ENCODE measurements at places on chromosomes 5 and 9.

- no peak for DNase-seq
Observed at GRCh38 chr9:22119522-22120158, 110.5 kb upstream of the CDKN2B start.

DNA sequence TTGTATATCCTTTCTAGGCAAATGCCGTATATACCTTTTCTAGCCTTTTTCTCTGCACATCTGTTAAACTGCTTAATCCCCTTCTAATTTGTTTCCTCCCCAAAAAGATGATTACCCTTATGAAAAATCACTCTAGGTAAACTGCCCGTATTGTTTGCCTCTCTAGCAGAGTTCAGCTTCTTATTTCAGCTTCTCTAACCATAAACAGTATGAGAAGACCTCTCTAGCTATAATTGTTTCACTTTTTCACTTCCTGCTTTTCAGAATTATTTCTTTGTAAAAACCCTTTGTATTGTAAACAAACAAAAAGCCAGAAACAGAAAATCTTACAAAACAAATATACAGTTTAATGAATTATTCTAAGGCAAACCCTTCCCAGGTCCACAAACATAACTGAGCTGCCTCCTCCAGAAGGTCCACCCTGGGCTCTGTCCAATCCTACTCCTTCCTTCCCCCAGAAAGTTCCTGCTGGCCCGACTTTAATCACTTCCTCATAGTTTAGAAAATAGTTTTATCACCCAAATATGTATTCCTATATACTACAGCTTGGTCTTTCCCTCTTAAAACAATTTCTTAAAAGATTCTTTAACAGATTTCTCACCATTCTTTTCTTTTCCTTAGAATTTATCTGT lies 158.1 kb downstream of the FGF1 start:
- DNase-seq = no peak

GRCh38 chr9:117672369-117672768 lies 31.8 kb upstream of the TLR4 start:
- no peak for DNase-seq

GRCh38 chr5:76406014-76406413 lies 2.9 kb downstream of the IQGAP2 start:
- DNase-seq = no peak

GRCh38 chr5:179974246-179974945 lies 66.7 kb upstream of the TBC1D9B start:
- DNase-seq = no peak

Measured in substantia nigra (tissue), 51 donors.